ENCODE measurements at places on chromosomes 3 and 15. TPM values are rescaled to one million over a fixed set of nuclear protein-coding genes. Genes with fewer than 3 reads are reported as not detected.
A peak's percentile ranks its signal among the peaks of the same experiment; 100 is the strongest.

DNA sequence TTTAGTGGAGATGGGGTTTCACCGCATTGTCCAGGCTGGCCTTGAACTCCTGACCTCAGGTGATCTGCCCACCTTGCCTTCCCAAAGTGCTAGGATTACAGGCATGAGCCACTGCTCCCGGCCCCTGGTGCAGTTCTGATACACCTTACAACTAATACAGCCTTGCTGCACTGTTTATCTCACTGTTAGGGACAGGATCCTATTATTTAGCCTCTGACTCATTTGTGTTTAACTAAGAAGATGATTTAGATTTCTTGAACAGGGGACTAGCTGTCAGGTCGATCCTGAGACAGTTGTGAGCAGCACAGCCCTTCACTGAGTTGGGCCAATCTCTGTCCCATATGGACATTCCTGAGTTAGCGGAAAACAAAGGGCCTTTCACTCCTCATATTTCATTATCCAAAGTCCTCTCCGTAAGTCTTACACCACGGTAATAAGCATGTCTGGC, 19.2 kb downstream of the GYG1 start:
- peaks cover 21% of the 10 kb centered on the region for H3K36me3 ChIP-seq
- no peaks in the 10 kb centered on the region for H3K27me3 ChIP-seq
- peak overlapping the region; percentile 54 for H3K27ac ChIP-seq
- peaks cover 5% of the 10 kb centered on the region for H3K4me1 ChIP-seq
- DNase-seq = no peak
- no peak overlapping the region for H3K4me3 ChIP-seq

GRCh38 chr3:14214764-14215163, 36.1 kb downstream of the LSM3 start:
- no peak for DNase-seq
- H3K36me3 ChIP-seq = no peaks in the 10 kb centered on the region
- H3K27me3 ChIP-seq = no peaks in the 10 kb centered on the region

- H3K27me3 ChIP-seq = peaks cover 71% of the 10 kb centered on the region
- no peak for DNase-seq
- peak overlapping the region; percentile 60 for H3K4me3 ChIP-seq
- H3K27ac ChIP-seq = no peak overlapping the region
These were observed 119.9 kb downstream of the LMLN start for GRCh38 chr3:198079771-198080520.

DNA sequence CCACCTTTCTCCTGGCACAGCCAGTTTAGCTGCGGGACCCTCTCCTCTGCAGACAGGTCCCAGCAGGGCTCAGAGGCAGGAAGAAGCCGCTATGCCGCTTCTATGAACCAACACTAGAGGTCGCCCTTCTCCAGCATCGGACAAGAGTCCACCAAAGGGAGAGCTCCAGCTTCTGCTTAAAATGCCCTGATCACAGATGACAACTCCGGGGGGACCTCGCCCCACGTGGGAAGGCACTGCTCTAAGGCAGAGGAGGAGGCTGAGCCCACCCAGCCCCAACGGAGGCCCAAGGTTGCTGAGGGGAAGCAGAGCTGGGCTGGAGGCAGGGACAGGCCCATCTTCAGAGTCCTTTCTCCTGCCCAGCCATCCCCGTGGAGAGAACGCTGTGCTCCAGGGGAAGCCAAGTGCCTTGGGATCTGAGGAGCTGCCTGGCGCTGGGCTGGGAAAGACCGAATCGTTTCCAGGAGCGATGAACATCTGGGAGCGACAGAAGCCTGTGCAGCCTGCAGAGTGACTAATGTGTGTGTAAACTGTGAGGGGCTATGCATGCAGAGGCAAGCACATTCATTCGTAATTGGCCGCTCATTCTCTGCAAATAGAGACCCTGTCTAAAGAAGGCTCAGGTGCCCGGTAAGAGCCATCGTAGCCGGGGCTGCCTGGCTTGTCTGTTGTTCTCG, 43.5 kb upstream of the BDH1 start:
- no peaks in the 10 kb centered on the region for H3K27me3 ChIP-seq
- H3K36me3 ChIP-seq = peaks cover 14% of the 10 kb centered on the region
- peak; percentile 61 for DNase-seq
- peak overlapping the region; percentile 49 for H3K27ac ChIP-seq
- H3K4me1 ChIP-seq = peaks cover 18% of the 10 kb centered on the region
- peak overlapping the region; percentile 42 for H3K4me3 ChIP-seq

GRCh38 chr3:188844096-188844495, 327.7 kb upstream of the TPRG1 start:
- H3K27ac ChIP-seq = no peak overlapping the region
- H3K4me3 ChIP-seq = no peak overlapping the region
- H3K4me1 ChIP-seq = peaks cover 12% of the 10 kb centered on the region

DNA sequence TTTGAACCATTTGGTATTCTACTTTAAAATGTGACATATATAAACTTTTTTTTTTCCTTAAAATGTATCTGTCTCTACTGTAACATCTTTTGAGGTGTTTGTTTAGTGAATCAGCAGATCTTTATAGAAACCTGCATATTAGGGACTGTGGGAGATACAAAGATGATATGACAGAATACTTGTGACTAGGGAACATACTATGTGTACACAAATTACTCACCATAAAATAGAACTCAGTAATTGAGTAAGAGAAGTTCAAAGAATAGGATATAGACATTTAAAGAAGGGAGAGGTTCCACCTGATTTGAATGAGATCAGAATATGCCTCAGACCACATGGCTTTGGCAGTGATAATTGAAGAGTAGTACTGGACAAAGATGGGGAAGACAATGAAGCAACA, 47.9 kb downstream of the ATP2C1 start:
- no peak overlapping the region for H3K4me3 ChIP-seq
- no peak for DNase-seq
- no peaks in the 10 kb centered on the region for H3K27me3 ChIP-seq
- H3K36me3 ChIP-seq = peaks cover 25% of the 10 kb centered on the region

DNA sequence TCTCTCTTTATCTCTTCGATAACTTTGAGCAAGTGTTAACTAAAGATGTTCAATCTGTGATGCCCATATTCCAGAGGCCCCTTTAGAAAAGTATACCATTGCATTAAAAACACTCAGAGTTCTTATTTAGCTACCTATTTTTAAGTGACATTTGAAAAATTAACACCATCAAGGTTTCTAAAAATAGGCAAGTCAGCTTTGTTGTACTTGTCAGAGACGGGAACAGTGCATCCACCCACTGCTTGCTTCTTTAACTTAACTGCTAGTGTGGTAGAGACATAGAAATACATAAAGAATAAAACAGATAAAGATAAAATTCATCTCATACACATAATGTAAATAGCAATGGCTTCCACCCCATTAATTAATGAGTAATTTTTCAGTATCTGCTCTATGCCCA, 66.0 kb downstream of the IGSF11 start:
- no peak overlapping the region for H3K4me3 ChIP-seq
- no peak for DNase-seq
- no peak overlapping the region for H3K27ac ChIP-seq
- H3K4me1 ChIP-seq = no peaks in the 10 kb centered on the region
- H3K27me3 ChIP-seq = peaks cover 2% of the 10 kb centered on the region

DNA sequence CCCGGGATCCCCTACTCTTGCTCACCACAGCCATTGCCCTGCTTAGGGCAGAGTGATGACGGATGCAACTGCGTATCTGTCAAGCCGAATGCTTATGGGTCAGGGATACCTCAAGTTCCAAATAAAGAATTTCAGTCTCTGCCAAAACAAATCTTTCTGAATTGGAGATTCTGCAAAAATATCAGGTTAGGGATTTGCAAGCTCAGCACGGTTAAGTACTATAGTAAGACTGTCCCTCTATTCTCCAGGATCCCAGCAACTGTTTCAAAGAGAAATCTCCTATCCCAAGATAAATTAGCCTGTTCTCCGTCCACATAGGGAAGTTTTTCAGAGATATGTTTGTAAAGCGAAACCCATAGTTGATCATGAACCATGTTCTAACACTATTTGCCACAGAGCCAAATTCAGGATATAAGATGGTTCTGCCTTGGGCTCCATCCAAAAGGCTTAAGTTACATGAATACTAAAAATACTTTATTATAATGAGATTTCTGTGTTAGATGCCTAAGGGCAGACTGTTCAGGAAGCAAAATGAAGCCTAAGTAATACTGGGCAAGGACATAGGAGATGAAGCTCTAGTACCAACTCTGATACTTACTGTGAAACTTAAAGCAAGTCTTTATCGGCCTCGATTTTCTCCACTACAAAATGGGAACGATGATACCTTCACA, 100.1 kb upstream of the LPP start:
- no peak for DNase-seq
- H3K4me3 ChIP-seq = no peak overlapping the region
- no peaks in the 10 kb centered on the region for H3K36me3 ChIP-seq

- H3K4me3 ChIP-seq = no peak overlapping the region
- no peaks in the 10 kb centered on the region for H3K36me3 ChIP-seq
- H3K27ac ChIP-seq = no peak overlapping the region
- H3K4me1 ChIP-seq = no peaks in the 10 kb centered on the region
- no peak for DNase-seq
- no peaks in the 10 kb centered on the region for H3K27me3 ChIP-seq
These were observed 8.6 kb upstream of the ZNF620 start for GRCh38 chr3:40497288-40497687.

ANAPC13 gene
- 63.9 TPM for total RNA-seq

ATG3 gene
- 30.8 TPM for total RNA-seq

OIP5 gene
- 9.7 TPM for total RNA-seq

GRCh38 chr15:83708328-83708727, 54.4 kb downstream of the ADAMTSL3 start:
- H3K4me3 ChIP-seq = no peak overlapping the region
- no peaks in the 10 kb centered on the region for H3K27me3 ChIP-seq
- H3K4me1 ChIP-seq = no peaks in the 10 kb centered on the region
- H3K27ac ChIP-seq = no peak overlapping the region

CFAP100 gene
- total RNA-seq = 0.79 TPM

DNA sequence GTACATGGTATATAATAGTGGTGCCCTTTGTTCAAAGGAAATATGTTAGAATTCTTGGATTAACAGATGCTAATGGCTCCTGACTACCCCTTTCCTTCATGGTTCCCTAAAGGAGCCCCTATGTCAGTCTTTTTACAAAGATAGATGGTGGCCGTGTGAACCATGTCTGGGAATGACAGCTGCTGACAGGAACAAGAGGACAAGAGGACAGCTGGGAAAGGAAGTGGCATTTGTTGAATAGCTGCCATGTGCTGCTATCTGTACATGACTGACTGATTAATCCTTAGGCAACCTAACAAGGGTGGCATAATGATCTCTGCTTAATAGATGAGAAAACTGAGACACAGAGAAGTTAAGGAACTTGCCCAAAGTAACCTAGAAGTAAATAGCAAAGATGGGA, 321.7 kb downstream of the ZNF621 start:
- no peak overlapping the region for H3K4me3 ChIP-seq
- DNase-seq = no peak

DNA sequence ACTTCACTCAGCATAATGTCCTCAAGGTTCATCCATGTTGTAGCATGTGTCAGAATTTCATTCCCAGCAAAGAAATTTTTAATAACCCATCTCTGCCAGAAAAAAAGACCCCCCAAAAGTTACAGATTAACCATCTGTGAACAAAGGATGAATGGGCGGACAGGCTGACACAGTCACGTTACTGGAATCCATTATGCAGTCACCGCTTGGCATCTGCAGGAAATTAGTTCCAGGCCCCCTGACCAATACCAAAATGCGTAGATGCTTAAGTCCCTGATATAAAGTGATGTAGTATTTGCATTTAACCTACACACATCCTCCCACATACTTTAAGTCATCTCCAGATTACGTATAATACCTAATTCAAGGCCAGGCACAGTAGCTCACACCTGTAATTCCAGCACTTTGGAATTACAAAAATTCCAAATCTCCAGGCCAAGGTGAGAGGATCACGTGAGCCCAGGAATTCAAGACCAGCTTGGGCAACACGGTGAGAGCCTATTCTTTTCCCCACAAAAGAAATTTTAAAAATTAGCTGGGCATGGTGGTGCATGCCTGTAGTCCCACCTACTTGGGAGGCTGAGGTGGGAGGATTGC, 1.5 kb upstream of the SLC12A8 start:
- H3K36me3 ChIP-seq = peaks cover 2% of the 10 kb centered on the region
- peak overlapping the region; percentile 69 for H3K4me3 ChIP-seq
- no peak overlapping the region for H3K27ac ChIP-seq
- H3K27me3 ChIP-seq = peaks cover 18% of the 10 kb centered on the region
- peaks cover 9% of the 10 kb centered on the region for H3K4me1 ChIP-seq

C15orf62 gene
- total RNA-seq = 1.8 TPM

DNA sequence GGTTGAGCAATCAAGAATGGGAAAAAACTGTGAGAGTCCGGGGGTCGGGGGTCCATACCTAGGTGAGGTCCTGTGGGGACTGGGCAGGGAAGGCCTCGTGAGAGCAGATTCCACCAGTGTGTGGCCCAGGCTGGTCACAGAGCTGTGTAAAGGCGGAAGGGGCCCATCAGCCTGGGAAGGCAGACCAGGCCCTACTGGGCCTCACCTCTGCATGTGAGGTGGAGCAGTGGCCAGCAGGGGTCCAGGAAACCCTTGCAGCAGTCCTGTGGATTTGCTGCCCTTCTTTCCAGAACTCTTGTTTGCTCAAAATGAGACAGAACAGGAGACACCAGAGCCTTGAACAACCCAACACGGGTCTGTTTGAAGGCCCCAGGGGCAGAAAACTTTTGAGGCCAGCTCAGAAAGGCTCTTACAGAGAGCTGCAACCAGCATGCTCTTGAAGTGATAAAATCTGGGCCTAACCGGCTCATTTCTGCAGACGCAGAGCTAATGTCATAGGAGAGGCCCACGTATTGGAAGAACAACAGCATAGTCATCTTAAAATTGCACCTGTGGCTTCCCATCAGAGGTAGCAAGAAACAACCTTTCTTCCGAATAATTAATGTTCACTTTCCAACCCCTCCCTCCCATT, 30.3 kb upstream of the HHATL start:
- peaks cover 2% of the 10 kb centered on the region for H3K27me3 ChIP-seq
- H3K4me3 ChIP-seq = no peak overlapping the region
- peaks cover 9% of the 10 kb centered on the region for H3K4me1 ChIP-seq
- no peak overlapping the region for H3K27ac ChIP-seq

DNA sequence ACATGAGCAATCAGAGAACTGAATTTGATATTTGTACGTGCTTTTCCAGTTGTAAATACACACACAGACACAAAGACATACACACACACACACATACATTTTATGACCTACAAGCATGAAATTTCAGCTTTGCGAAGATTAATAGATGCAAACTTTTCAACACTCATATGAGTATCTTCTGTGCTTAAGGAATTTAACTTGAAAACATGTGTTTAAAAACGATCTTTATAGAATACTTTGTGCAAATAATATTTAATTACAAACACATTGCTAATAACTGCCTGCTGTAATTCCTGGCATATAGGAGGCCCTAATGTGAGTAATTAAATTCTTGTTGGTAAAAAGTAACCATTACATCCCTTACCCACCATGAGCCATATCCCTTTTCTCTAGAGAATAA, 107.7 kb upstream of the PLSCR5 start:
- no peak overlapping the region for H3K4me3 ChIP-seq
- no peak for DNase-seq
- H3K36me3 ChIP-seq = no peaks in the 10 kb centered on the region
- H3K4me1 ChIP-seq = no peaks in the 10 kb centered on the region
- H3K27me3 ChIP-seq = no peaks in the 10 kb centered on the region
- no peak overlapping the region for H3K27ac ChIP-seq

VGLL3 gene
- 2.0 TPM for total RNA-seq

Measured in progenitor cell of endocrine pancreas (in vitro differentiated cells).